ENCODE measurements at places on chromosomes 2 and 18. TPM values are rescaled to one million over a fixed set of nuclear protein-coding genes. Genes with fewer than 3 reads are reported as not detected.

DNA sequence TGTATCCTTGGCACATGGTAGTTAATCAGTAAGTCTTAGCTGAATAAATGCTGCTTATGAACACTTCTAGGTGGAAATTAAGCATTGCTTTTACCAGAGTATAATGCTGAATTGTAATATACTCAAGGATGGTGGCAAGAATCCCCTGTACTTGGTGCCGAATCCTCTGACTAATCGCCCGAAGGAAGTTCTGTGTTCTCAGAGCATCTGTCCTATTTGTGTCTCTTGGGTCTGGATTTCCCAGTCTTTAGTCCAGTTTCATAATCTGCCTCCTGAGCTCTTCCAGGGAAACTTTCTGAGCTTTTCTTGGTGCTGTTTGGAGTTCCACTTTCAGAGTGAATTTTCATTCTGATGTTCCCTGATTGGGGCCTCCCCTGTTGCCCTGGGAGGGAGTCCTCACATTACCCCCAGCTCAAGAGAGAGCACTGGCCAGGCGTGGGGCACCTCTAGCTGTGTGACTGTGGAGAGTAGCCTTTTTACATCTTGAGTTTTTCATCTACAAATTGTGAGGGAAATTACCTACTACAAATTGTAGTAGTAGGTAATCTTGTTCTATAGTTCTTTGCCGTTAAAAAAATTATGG is 144.9 kb downstream of the LTBP1 start:
- no peak for DNase-seq

The SPTBN1 gene
- total RNA-seq: 229 TPM

GRCh38 chr2:191713837-191714236 is 35.9 kb downstream of the NABP1 start:
- no peak for DNase-seq

- DNase-seq: no peak
Observed at GRCh38 chr2:7024261-7024660, 107.0 kb downstream of the RNF144A start.

- no peak for DNase-seq
Observed at GRCh38 chr18:57748770-57749603, 54.1 kb downstream of the ATP8B1 start.

The HOXD11 gene
- total RNA-seq: not detected

DNA sequence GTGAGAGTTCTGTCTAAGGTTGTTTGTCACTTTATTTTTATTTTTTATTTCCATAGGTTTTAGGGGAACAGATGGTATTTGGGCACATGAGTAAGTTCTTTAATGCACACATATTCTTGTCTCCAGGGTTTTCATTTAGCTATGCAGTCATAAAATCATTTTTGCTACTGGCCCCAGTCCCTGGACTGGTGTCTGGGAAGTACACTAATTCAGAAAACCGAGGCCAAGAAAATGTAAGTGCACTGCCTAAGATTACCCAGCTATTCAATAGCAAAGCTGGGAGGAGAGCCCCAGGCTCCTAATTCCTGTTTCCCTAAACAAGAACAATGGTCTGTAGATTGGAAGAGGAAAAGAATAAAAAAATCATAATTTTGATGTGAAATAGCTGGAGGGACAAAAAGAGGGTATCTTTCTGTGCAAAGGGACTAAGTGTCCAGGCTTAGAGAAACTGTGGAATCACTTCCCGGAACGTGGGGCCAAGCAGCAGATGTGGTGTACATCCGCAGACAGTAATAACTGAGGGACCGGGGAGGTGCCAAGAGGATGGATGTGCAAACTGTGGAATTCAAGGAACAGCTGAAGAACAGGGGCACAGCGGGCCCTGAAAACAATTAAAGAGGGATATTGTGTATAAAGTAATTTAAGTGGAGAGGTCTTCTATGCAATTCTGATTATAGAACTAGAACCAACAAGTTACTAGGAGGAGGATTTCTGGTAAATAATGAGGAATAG is 236.3 kb downstream of the ACKR3 start:
- DNase-seq: no peak

All from skin of body (tissue), 3 donors.